Gastrocnemius medialis (tissue), 4 donors: ENCODE measurements at places on chromosomes 12 and 14.

- peak; percentile 65 for DNase-seq
Measured at GRCh38 chr12:571795-572531, 91.3 kb downstream of the NINJ2 start.

- DNase-seq: no peak
Measured at GRCh38 chr12:57661376-57661775, 28.4 kb upstream of the B4GALNT1 start.

GRCh38 chr14:93019367-93019843, 96.3 kb downstream of the ITPK1 start:
- no peak for DNase-seq

DNA sequence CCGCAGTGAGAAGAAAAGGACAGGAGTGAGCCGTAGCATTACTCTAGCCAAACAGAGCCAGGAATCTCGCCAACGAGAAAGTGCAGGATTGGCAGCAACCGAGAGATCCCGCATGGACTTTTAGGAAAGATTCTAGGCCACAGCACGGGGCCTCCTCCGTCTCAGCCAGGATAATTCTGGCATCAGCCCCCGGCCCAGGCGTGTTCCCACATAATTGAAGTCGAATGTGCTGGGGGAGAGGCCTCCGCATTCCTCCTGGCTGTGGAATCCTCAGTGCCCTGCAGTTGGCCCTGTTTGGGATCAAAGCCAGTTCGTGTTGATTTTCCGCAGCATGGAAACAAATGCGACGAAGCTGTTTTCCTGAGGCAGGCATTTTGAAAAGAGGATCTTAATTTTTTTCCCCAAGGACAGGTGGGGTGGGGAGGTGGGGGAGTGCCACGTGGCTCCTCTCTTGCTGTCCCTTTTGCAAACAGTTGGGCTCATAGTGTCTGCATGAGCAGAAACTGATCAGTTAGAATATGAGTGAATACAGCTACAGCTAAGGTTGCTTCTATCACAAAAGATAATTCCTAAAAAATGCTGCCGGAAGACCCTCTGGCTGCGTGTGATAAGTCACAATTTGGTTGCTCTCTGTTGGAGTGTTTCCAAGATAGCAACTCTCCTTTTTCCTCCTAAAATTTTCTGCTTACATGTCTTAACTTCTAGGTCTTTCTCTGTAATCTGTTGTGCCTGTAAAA, 37.3 kb upstream of the ATXN2 start:
- DNase-seq: peak; percentile 6

- DNase-seq: peak; percentile 76
Measured at GRCh38 chr14:64855721-64856528, 23.8 kb downstream of the SPTB start.

DNA sequence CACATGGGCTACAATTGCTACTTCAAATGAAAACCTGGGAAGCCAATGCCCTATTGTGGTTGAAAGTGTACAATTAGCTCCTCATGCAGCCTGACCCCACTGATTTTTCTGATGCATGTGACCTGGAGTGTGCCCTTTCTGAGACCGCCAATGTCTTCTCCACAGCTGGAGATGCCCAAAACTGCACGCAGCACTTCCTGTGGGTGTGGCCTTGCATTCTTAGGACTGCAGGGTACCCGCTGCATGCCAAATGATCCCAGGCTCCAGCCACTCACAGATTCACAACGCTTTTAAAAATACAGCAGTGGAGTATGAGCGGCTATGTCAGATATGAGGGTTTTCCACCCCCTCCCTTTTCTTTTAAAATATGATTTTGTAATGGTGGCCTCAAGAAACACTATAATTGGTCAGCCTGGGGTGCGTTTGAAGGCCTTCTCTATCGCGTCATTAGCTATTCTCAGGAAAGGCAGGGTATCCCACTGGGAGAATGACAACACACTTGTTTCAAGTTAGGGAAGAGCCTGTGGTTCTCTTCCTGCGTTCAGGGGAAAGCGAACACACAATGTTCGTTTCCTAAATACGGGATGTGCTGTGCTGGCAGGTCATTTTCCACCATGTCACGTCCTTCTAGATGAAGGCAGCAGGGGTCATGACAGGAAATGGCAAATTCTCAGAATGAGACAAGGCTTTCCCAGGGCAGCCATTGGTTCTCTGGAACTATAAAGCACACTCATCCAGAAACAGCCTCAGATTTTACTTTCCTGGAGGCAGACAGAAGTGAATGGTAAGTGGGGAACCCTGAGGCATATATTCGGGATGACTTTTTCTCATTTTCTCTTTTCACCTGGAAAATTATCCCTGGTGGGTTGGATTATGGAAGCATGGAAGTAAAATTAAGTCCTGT, at the start of gene APOLD1:
APOLD1 (plus strand) TSS at position 749 of the 904 bp plus-strand sequence; CDS start at position 782, 33 bp downstream.
- peak; percentile 38 for DNase-seq

- no peak for DNase-seq
Measured at GRCh38 chr12:105192624-105193225, 43.2 kb downstream of the APPL2 start.

DNA sequence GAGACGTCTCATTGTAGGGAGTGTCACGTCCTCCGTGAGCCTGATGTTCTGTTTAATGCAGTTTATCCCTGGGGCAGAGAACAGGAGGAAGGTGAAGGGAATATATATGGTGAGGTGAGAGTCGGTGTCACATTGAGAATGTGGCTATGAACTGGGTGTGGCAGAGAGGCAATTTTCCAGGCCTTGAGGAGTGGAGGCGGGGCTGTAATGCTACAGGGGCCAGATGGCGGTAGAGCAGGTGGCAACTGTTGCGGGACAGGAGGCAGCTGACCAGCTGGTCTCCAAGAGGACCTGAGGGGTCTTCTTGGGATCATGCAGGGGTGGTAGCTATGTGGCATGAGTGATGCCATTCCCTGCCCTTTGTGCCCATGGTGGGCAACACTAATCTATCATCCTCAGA, 59.6 kb downstream of the CACNA1C start:
- DNase-seq: no peak

GRCh38 chr12:114218136-114218535, 187.8 kb downstream of the TBX5 start:
- no peak for DNase-seq

DNA sequence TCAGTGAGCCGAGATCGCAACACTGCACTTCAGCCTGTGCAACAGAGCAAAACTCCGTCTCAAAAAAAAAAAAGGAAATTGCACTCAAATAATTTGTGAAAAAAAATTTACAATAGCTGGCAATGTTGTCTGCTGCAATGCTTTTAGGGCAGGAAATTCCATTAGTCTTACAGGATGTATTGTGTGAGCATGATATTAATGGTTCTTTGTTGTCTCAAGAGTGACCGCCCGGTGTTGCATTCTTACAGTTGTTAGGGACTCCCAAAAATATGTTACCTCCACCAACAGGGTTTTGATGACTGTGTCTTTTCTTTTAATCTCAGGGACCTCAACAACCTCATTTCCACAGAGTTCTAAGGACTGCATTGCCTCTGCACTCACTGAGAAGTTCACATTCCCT, 44.8 kb downstream of the PZP start:
- no peak for DNase-seq

GRCh38 chr12:126389220-126389841, 1324.1 kb downstream of the AACS start:
- DNase-seq: no peak
